ENCODE measurements at places on chromosomes 16 and 17.

DNA sequence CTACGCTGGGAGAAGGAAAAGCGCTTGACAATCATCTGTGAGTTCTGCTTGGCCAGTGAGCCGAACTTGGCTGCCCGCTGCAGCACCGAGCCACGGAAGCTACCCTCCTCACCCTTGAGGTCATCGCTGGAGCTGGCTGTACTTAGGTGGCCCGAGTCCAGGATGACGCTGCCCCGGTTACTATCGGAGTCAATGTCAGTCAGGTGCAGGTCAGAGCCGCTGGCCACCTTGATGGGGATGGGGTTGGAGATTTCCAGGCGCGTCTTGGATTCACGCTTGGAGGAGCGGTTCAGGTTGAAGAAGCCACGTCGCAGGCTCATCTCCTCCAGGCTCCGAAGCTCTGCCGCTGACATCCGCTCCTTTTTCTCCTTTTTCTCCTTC lies 13.7 kb downstream of the MYO18A start:
- no peak for DNase-seq

- peak; percentile 66 for DNase-seq
Measured at GRCh38 chr16:67372664-67373063, 20.6 kb downstream of the TPPP3 start.

GRCh38 chr17:13550291-13550690 lies 51.4 kb downstream of the HS3ST3A1 start:
- DNase-seq = no peak

DNA sequence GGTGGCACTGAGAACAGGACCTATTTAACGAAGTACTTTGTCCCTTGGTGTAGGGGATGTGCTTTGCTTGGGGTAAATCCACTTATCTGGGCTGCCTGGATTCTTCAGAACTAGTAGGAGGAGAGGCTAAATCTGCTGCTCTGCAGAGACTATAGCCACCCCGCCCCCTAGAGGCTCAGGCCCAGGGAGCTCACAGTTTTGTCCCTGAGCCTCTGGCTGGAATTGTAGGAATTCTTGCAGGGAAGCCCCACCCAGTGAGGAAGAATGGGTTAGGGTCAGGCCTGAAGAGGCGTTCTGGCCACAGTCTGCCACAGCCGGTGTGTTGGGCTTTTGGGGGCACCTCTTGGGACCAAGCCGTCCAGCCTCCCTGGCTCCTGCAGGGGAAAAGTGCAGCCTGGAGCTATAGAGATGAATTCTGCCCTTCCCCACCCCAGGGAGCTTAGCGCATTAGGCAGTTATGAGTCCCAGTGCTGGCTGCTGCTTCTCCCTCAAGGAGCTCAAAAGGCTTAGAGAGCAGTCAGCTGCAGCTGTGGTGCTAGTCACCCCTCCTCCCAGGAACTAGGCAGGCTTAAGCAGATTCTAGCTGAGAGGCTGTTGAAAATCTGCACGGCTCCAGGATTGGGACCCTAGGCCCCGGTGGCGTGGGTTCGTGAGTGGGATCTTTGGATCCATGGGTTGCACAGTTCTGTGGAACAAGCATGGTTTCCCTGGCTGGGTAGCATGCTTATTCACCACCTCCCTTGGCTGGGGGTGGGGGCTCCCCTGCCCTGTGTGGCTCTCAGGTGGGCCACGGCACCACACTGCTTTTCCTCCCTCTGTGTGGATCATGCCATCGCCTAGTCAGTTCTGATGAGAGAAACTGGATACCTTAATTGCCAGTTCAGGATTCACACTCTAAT lies 237.4 kb upstream of the TOM1L1 start:
- DNase-seq = no peak

GRCh38 chr17:5410594-5411272 lies 8.7 kb downstream of the NUP88 start:
- DNase-seq = no peak
